ENCODE measurements at places on chromosomes 11 and 22.
A peak's percentile ranks its signal among the peaks of the same experiment; 100 is the strongest.

DNA sequence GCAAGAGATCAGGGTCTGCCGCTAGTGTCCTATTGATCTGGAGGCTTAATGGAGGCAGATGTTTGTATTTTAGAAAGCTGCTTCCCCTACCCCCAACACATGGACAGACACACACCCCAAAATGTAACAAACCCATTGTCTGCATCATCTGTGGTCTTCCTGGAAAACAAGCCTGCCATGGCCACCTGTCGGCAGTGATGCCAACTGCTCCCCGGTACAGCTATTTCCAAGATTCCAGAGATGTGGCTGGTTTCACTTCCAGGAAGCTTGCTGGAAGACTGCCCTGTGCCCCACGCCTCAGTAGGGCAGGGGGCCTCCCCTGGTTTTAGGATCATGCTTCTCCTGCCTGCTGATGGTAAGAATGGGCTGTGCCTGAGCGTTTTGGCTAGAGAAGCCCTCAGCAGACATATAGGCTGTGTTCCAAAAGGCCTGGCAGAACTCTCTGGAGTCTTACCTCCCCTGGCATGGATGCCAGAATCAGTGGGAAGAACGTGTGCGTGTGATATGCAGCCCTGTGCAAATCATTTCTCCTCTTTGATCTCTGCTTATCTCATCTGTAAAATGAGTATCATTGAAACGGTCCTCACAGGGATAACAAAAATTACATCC, 108.6 kb downstream of the FBXO7 start:
- DNase-seq: no peak

DNA sequence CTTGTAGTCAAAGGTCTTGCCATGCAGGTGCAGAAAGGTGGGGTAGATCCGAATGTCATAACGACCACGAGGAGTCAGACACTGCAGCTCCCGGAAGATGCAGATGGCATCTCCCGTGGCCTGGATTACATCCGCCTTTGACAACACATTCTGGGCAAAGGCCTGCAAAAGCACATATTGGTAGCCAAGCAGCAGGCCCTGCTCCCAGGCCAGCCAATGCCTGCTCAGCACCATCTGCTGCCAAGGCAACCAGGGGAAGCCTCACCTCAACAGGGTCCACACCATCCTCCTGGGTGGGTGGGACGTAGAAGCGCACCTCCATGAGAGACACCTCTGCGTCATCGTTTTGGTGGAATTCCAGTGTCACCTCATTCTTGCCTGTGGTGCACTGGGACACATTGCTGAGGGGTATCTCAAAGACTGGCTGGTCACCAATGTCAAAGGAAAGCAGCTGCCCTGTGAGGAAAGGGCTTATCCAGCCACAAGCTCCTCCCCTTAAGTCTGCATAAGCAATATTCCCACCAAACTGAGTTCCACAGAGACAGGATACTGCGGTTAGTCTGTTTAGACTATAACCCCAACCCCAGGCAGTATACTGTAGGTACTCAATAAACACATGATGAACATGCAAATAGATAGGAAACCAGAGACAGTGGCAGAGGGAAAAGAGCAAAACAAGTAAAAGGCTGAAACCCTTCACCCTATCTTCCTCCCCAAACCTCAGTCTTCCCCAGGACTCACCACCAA, 2.8 kb downstream of the SSRP1 start:
- no peak for DNase-seq

DNA sequence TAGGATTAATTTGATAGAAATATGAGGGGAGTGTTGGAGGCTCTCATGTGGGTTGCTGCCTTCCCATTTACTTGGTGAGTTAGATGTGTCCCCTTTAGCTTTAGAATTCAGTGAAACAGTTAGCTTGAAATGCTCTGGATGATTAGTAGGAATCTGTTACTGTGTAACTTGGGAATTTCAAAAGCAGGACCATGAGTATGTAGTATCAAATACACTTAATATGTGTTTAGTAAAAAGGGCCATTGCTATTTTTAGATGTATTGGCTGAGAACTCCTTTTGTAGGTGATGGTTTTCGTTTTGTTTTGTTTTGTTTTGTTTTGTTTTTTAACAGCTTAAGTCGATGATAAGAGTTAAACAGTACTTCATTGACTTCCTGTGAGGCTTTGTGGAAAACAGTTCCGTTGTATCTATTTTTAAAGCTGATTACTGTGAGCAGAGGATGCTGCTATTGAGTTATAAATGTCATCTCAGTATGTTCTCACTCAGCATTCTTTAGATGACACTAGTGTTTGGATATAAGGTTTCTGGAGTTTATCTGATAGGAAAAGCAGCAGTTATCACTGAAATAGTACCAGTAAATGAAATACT, 53.5 kb downstream of the MCAM start:
- DNase-seq: no peak

- no peak for DNase-seq
Observed at GRCh38 chr11:123386796-123387510, 43.1 kb upstream of the GRAMD1B start.

GRCh38 chr11:89608234-89608966, 101.7 kb upstream of the TRIM77 start:
- no peak for DNase-seq

DNA sequence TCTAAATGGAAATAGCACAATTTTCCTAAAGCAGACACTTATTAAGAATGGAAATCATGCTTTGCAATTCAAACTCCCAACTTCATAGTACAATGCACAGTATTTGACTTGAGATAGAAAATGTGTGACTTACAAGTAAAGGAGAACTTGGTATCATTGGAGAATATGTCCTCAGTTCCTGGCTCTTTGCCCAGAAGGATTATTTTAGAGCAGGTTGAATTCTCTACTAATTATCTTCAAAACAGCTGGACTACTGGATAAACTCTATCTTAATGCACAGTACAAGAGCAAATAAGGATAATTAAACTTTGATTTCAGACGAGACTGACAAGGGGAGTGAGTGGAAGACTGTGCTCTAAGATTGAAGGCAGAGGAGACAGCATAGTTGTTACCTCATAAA, 839.4 kb downstream of the OPCML start:
- no peak for DNase-seq

- no peak for DNase-seq
Observed at GRCh38 chr11:94144216-94144615, 15.6 kb downstream of the PANX1 start.

DNA sequence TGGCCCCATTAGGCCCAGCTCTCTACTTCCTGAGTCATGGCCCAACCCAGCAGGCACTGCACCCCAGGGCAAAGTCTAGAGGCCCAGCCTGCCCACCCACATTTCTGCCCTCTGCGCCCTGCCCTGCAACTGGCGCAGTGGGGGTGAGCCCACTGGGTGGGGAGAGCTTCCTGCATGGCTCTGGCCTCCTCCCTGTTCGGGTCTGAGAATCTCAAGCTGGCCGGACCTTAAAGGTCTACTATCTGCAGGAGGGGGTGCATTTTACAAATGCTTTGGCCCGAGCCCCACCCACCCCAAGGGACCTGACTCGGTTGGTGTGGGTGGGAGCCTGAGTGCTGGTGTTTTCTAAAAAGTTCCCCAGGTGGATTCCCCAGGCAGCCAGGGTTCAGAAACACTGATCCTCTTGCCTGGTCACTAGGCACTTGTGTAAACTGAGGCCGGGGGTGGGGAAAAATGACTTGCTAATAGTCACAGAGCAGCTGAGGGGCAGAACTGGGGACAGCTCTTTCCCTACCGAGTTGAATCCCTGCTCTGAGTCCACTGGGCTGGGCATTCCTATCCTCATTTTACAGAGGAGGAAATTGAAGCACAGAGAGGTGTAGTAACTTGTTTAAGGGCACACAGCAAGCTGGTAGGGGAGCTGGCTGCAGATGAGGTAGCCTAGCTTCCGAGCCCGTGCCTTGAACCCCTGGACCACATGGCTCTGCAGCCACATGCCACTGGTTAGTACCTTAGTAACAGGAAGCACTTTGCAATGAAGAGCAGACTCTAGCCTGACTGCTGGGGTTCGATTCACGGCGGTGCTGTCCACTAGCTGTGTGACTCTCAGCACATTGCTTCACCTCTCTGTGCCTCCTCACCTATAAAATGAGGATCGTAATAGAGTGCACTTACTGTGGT, 36.3 kb downstream of the CD82 start:
- DNase-seq: no peak

DNA sequence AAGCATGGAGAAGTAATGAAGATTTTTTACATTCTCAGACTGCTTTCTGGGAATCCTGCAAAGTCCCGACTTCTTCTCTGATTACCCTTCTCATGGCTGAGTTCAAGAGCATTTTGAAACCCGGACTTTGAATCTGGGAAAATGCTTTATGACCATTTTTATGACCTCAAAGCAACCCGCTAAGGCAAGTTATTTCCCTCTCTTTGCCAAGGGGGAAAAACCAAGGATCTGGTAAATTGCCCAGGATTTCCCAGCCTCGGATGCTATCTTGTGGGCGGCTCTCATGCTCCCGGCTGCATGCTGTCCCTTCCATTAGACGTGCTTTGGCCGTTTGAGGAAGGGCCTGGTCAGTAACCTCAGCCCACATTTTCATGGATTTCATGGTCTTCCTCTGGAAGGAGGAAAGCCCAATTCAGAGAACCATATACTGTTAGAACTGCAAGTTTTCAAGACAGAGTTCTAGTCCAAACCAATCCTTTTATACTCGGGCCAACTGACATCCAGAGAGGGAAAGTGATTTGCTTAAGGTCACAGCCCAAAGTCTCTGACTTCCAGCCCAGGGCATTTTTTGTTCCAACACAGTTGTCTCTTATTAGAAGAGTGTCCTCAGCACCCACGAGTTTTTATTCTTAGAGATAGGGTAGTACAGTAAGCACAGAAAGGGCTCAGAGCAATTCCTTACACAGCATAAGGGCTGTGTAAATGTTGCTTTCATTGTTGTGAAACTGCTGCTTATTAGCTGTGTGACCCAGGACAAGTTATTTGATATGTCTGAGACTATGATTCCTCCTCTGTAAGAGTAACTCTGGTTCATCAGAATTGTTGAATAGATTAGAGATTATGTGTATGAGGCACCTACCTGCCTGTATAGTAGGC, 77.4 kb downstream of the NAV2 start:
- DNase-seq: peak; percentile 74

DNA sequence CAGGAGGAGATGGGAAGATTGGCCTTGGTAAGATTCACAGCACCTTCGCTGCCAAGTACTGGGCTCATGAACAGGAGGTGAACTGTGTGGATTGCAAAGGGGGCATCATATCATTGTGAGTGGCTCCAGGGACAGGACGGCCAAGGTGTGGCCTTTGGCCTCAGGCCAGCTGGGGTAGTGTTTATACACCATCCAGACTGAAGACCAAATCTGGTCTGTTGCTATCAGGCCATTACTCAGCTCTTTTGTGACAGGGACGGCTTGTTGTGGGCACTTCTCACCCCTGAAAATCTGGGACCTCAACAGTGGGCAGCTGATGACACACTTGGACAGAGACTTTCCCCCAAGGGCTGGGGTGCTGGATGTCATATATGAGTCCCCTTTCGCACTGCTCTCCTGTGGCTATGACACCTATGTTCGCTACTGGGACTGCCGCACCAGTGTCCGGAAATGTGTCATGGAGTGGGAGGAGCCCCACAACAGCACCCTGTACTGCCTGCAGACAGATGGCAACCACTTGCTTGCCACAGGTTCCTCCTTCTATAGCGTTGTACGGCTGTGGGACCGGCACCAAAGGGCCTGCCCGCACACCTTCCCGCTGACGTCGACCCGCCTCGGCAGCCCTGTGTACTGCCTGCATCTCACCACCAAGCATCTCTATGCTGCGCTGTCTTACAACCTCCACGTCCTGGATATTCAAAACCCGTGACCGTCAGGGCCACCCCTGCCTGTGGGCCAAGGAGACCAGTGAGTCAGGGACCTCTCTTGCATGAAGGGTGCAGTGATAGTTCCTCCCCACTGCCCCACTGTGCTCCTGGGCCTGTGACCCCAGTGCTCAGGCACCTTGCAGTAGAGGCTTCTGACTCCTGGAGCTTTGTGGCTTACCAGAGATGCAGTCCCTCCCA, 83.6 kb downstream of the BCR start:
- no peak for DNase-seq

DNA sequence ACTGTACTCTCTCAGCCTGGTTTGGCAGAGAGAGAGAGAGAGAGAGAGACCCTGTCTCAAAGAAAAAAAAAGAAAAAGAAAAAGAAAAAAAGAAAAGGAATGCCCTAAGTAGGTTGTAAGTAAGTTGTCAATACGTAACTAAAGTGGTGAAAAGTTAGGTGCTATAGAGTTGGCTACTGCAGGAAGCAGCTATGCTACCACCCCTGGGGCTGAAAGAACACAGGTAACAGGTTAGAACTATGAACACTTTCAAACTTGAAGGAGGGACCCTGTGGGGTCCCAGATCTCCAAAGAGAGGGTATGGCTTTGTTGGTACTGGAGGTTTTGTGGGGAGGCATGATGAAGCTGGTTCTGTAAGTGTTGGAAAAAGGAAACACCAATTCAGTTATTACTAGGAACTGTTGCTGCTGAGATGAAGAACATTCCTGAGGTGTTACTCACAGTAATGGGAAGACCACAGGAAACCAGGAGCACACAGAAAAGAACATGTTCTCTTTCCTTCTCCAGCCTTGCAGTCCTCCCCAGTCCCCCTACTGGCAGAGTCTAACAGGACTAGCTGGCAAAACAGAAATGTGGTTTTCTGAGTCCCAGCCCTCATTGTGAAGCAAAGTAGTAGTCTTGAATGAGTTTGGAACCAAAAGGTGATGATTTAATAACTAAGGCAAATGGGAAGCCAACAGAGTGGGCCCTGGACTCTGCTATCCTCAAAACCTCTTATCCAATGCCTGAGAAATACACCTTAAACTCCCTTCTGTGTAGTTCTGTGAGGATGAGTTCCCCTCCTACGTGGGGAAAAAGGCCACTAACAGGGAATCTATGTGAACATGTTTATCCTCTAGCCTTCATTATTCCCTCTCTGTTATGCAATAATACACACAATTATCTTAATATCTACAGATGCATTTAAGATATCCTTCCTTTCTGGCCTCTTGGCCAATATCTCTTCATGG, 427.0 kb upstream of the DDI1 start:
- DNase-seq: no peak

- DNase-seq: no peak
Observed at GRCh38 chr11:121711939-121712338, 259.2 kb upstream of the SORL1-AS1 start.

- peak; percentile 94 for DNase-seq
Observed at GRCh38 chr11:6319704-6320410, 444 bp downstream of the CAVIN3 start.

GRCh38 chr11:66261578-66261977, 6.9 kb upstream of the RAB1B start:
- no peak for DNase-seq

All from left hindlimb (tissue), 1 donor.